ENCODE measurements at places on chromosomes 3 and 15.

DNA sequence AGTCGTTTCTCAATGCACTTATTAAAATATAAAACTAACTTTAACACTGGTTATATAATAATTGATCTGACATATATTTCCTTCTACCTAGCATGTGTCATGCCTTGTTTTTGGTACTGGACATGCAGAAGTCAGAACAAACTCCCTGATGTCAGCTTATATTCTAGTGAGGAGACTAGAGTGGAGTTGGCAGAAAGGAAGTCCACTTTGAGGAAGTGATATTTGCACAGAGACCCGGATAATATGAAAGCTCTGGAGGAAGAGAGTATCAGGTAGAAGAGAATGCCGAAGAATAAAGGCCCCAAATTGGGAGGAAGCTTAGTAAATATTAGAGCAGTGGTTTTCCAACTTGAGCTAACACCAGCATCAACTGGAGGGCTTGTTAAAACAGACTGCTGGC is 24.6 kb upstream of the ZNF280D start:
- no peak for DNase-seq

DNA sequence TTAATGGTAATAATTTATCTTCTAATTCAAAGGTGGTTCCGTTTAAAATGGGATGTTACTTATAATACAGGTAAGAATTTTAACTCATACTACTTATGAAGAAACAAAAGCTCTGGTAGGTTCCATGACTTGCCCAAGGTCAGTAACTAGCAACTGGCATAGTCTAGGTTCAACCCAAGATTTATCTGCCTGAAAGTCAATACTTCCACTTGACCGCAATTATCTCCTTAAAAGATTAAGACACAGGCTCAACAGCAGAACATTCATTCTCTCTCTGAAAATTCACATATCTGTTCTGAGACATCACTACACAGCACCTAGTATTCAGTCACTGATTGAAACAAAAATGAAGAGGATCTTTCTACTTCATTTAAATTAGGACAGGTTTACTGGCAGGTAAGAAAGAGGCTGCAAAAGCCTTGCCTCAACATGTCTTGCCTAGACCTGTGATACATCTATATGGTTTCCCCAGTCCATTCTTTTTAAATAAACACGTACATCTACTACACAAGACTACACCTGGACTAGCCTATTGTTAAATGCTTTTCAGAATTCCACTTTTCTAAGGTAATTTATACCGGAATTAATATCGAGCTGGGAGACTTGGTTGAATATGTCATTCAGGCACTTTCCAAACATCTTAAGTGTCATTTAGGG is 1.2 kb downstream of the CSNK1G1 start:
- DNase-seq, result no peak

- DNase-seq, result no peak
These were observed 20.3 kb downstream of the NIT2 start for GRCh38 chr3:100354850-100355249.

- DNase-seq, result no peak
These were observed 3.3 kb downstream of the CAND2 start for GRCh38 chr3:12799525-12800440.

DNA sequence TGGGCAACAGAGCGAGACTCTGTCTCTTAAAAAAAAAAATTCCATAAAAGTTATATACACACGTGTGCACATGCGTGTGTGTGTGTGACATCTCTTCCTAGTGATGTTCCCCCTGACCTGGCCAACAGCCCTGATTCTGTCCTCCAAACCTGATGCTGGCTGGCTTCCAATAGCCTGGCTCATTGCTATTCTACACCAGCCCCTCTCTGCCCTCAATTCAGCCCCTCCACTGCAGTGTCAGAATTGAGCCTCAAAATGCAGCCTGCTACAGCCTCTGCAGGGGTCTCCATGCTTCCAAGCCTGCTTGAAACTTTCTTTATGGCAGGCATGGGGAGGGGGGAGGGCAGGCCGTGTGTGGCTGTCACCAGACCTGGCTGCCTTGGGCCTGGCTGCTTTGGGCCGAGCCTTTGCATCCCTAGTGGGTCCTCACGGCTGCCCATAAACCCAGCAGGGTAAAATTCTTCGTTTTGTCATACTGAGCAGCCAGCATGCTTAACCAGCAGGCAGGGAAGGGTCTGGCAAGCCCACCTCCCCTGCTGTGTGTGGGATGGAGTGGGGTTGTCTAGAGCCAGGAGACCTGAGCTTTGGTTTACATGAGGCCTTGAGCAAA is 22.7 kb upstream of the DOCK3 start:
- DNase-seq, result no peak

GRCh38 chr3:183443395-183444385 is 15.3 kb upstream of the MCF2L2 start:
- no peak for DNase-seq

- no peak for DNase-seq
These were observed 40.4 kb downstream of the CCDC33 start for GRCh38 chr15:74276560-74276959.

- DNase-seq, result no peak
These were observed 7.9 kb downstream of the ZNF280D start for GRCh38 chr15:56725386-56725785.

DNA sequence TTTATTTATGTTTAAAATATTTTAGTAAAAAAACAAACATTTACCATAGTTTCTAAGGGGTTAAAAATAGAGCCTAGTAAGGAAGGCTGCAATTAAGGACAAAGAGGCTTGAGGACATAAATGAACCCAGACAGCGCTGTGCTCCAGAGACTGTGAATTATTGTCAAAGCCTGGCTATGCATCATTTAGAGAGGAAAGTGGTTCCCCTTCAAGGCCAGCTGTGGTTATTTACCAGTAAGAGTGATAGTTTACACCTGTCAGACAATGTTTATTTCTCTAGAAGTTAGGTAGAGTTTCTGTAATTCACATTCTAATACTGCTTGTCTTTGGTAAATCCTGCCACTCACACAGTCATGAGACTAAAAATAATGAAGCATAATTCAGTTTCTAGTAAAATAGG is 32.4 kb upstream of the PIK3R4 start:
- DNase-seq, result no peak

GRCh38 chr3:113286524-113286923 is 75.2 kb downstream of the BOC start:
- no peak for DNase-seq
